ENCODE measurements at places on chromosomes 6 and 20.

DNA sequence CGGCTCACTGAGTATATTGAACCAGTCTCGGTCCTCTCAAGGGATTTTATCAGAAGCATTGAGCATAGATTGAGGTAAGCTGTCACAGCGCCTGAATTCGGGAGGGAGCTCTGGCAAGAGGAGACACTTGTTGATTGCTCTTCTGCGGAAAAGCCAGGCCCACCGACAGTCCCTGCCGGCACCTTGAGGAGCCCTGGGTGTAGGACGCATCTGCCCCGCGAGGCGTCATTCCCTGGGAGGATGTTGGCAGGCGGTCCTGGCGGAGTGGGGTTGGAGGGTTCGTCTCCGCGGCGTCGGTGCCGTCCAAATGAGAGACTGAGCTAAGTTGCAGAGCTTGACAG is 843 bp downstream of the FBXO9 start:
- DNase-seq: peak; percentile 29

DNA sequence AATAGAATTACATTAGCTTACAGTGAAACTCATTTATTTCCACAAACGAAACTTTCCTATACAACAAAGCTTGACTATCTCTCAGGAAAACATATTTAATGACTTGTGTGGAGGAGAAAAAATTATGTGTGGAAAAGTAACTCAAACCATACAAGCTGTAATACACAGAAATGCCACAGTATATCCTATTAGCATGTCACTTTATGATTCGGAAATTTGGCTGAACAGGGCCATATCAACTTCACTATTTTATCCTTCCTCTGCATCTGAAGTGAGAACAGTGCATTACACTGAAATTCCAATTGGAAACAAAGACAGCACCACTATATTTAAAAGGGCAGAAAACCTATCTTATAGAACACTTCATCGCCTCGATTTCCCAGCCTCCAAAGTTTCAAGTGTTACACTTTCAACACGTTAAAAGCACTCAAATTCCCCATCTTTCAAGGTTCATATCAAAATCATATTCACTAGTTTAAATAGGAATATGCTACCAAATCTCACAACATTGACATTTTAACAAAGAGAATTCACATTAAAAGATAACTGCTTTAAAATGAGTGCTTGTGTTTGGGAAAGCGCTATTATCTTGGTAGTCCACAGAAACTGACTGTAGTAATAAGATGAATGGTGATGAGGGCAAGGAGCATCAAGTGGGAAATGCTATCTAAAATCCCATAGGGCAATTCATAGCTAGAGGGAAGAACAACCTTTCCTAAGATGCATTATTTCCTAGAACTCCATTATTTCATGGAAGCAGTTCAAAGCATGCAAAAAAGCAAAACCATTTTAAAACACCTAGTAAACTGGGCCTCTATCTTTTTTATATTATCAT is 1.8 kb downstream of the REV3L start:
- DNase-seq: no peak

- no peak for DNase-seq
Observed at GRCh38 chr20:50628853-50629669, 62.3 kb downstream of the RIPOR3 start.

GRCh38 chr6:116691154-116691553 is 10.1 kb downstream of the KPNA5 start:
- DNase-seq: no peak

All from activated CD4-positive, alpha-beta T cell treated with anti-CD3 and anti-CD28 coated beads, Interleukin-2, amount 50 U/mL, for 4 hours (primary cell).